Stimulated activated CD8-positive, alpha-beta memory T cell treated with anti-CD3 and anti-CD28 coated beads, Interleukin-4, amount 100 ng/mL, for 48 hours (primary cell): ENCODE measurements at places on chromosomes 16 and 17.

GRCh38 chr16:58843675-58844074 lies 109.6 kb upstream of the GOT2 start:
- DNase-seq = no peak

GRCh38 chr17:76382351-76382802 lies 2.0 kb upstream of the SPHK1 start:
- peak; percentile 58 for DNase-seq

DNA sequence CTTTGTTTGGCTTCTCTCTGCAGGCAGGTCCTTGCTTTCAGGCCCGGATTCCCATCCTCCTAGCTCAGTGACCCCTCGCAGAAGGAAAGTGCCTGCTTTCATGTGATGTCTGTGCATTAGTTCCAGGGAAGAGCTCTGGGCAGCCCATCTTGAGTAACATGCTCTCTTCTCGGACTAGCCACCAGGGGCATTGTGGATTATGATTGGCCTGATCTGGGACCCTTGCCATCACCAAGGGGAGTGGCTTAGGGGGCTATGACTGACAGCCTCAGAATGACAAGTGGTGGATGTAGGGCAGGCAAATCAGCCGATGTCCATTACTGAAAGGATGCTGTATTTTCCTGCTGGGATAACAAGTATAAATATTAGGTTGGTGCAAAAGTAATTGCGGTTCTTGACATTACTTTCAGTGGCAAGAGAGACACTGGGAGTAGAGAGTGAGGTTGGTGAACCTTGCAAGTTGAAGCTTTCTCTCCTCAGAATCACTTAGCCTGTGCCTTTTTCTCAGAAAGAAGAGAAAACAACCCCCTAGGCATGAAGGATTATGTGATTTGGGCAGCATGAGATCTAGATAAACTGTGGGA lies 71.5 kb upstream of the MPHOSPH6 start:
- DNase-seq = no peak

GRCh38 chr16:26787924-26788323 lies 278.8 kb upstream of the C16orf82 start:
- no peak for DNase-seq

GRCh38 chr17:79905832-79906231 lies 66.6 kb upstream of the CBX4 start:
- DNase-seq = no peak

- no peak for DNase-seq
These were observed 12.4 kb downstream of the SLC47A2 start for GRCh38 chr17:19703828-19704613.

DNA sequence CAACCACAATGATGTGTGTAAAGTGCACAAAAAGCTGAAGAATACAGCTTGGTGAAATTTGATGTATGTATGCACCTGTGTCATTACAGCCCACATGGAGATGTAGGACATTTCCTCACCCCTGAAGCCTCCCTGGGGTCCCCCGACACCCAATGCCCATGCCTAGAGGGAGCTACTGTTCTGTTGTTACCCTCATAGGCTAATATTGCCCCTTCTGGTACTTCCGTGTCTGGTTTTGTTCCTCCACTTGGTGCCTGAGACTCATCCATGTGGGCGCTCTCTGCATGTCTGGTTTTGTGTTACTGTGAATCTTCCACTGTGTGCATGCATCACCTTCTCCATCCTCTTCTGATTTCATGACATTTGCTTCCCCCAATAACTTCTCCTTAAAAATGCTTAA lies 18.6 kb downstream of the TNFRSF13B start:
- DNase-seq = no peak

- DNase-seq = no peak
These were observed 84.9 kb upstream of the GNG13 start for GRCh38 chr16:885391-885790.

DNA sequence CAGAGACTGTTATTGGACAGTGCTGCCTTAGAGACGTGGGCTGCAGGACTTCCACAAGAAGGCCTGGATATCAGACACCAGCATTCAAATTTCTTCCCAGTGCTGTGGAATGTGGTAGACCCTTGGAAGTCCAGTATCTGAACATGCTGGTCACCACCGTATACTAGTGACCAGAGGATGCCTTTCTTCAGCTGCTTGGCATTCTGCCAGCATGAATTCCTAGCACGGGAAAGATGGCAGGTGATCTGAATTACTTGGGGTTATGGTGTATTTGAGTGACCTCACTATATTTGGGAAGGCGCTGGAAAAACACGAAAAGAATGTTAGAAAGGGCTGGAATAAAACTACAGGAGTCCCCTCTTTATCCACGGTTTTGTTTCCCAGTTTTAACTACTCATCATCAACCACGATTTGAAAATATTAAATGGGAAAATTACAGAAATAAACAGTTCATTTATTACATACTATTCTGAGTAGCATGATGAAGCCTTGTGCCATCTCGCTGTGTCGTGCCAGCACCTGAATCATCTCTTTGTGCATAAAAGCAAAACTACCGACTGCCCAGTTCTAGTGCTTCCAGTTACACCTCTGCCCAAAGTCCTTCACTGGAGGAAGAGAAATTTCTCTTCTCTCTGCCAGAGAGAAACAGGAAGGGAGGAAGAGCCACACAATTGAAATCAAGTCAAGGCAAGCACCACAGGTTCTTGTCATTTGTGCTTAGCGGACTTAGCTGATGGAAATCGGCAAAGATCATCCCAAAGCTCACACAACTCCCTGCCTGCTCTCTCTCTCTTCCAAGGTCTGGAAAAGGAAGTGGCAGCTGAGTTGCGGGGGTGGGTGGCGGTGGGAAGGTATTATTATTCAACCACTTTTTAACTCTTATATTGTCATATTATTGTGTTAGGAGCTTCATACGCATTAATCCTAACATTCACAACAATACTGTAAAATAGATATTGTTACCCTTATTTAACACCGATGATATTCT lies 1.4 kb upstream of the CHST4 start:
- DNase-seq = no peak

GRCh38 chr16:80197741-80198201 lies 343.0 kb upstream of the DYNLRB2 start:
- no peak for DNase-seq

DNA sequence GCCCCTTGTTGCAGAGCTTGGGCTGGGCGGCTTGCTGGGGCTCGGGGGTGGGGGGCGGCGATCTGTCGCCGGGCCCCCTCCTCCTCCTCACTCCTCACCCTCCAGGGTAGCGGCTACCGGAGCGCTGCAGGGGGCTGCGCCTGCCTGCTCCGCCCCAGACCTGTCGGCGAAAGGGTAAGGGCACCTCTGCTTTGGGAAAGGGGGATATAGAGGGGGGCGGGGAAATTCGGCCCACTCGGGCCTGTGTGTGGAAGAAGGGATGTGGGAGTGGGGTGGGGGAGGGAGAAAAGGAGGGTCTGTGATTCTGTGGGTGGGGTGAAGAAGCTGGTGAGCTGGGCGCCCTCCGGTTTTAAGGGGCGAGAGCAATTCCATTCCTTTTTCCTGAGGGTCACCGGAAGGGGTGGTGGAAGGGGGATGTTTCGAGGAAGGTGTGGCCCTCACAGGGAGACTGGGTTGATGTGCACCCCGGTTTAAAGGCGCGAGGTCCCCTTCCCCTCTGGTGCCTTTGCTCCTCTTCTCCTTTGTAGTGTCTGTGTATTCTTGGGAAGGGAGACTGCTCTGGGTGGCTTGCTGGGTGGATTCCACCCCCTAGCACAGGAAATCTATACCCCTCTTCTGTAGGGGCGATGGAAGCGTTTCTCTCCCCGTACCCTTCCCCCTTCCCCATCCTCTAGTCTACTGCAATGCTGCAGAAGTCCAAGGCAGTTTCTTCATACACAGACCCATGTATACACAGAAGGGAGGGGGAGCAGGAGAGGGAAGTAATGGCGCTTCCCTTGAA lies 878 bp downstream of the TAOK1 start:
- peak; percentile 37 for DNase-seq

GRCh38 chr17:381516-381915 lies 28.9 kb upstream of the RPH3AL start:
- DNase-seq = no peak

DNA sequence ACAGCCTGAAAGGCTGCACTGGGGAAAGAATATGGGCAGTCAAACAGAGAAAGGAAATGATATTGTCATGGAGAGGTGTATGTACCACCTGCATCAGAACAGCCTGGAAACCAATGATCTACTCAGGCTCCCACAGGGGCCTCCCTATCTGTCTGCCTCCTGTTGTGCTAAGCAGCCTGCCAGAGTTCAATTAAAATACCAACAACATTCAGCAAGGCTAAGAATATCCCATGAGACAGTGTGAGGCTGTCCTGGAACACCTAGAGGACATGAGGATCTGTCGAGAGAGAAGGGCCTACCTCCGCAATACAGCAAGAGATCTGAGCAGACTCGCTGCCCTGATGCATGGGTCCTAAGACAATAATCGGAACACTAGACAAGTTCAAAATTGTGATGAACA lies 8.4 kb downstream of the FXR2 start:
- no peak for DNase-seq

GRCh38 chr16:85570213-85570734 lies 42.8 kb upstream of the GSE1 start:
- DNase-seq = peak; percentile 62

DNA sequence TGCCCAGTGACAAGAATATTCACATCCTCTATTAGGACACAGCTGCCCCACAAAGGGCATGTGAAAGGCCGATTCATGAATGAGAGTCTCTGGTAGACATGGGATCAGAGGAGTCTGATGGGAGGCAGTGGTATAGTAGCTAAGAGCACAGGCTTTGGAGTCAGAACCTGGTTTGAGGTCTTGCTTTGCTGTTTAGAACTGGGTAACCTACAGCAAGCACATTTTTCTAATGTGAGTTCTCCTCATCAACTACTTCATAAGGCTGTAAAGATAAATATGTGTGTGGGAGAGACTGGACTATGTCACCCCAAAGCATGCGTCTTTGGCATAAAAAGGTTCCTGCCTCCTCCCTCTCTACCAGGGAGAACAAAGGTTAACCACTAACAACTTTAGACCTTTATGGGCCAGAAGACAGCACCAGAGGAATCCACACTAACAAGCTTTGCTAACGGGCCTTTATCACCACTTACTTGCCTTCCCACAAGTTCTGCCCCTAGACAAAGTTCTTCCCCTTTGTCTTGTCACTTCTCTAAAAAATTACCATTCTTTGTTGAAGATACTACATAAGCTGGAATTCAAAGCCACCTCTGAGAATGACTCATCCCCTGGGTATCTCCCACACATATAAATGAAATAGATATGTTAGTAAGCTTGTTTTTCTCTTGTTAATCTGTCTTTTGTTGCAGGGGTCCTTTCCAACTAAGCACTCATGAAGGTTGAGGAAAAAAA lies 21.1 kb downstream of the CDR2 start:
- DNase-seq = no peak

DNA sequence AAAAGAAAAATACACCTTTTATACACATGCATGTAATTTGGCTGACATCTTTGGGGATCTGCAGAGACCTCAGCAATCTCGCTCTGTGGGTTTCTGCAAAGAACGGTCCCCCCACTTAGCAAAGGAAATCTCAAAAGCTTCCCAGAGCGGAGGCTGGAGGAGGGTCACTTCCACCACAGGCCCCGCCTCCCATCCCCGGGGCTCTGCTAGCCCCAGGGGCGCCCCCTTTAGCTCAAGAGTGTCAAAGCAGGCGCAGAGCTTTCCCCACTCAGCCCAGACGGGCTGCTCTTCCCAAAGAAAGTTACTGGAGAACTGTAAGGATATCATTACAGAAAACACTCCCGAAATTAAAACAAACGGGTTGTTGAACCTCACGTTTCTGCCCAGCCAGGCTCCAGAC lies 11.4 kb downstream of the SLC13A5 start:
- DNase-seq = peak; percentile 74

- peak; percentile 88 for DNase-seq
These were observed 5.4 kb downstream of the MYO1C start for GRCh38 chr17:1486802-1487695.

GRCh38 chr16:71367241-71367976 lies 8.9 kb downstream of the CALB2 start:
- DNase-seq = peak; percentile 71

DNA sequence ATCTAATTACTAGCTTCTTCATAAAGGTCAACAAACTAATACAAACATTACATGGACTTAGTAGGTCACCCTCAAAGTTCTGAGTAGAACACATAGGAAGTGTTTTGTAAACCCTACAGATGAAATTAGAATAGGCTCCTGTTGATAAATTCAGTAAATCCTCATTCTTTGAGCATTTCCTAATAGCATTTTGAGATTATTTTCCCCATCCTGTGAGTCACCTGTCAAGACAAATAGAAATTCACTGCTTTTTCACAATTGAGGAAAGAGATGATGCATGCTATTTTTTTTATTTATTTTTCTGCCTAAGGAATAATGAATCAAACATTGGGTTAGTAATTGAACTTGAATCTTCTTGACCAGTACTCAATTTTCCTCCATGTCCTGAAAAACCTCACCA lies 666.7 kb upstream of the GOT2 start:
- no peak for DNase-seq

- no peak for DNase-seq
These were observed 184.2 kb downstream of the COPRS start for GRCh38 chr17:31674717-31675349.

GRCh38 chr16:58499615-58500351 lies at the start of gene NDRG4:
NDRG4 (plus strand) TSS chr16:58500143; CDS start chr16:58500249, 106 bp downstream.
- DNase-seq = peak; percentile 59

- DNase-seq = no peak
These were observed 39.5 kb downstream of the RCVRN start for GRCh38 chr17:9865586-9865985.

- no peak for DNase-seq
These were observed 8.2 kb upstream of the EIF1 start for GRCh38 chr17:41680426-41681040.

DNA sequence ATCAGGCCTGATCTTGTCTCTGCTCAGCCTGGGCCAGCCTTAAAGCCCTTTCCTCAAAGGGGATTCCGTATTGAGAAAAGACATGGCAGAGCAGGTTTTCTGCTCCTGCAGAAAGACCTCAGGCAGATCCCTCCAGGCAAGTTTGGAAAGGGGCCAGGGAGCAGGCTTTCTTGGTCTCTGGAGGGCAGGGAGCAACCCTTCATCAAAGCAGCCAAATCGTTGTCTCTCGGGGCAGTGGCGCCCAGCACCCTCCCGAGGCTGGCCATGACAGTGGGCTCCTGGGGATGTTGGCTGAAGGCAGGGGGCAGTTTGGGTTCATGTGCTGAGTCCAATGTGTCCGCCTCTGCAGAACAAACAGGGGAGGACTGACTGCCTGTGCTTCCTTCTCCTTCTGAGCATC lies 168.4 kb upstream of the WSCD1 start:
- DNase-seq = no peak

DNA sequence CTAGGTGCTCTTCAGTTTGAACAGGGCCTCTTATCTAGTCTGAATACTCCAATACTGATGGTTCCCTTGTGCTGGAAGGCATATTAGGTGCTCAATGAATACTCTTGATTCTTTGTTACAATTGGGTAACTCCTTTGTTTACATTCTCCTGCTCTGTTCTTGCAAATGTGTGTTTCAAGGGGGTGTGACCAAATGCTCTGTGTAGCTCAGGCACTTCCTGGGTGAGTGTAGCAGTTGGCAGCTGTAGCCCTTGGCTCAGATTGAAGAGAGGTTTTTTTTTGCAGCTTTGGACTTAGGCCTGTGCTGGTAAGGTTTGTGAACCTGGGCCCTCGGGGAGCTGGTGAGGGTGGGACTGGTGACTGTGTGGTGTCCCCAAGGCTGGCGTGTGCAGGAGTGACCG lies 20.2 kb downstream of the TBCD start:
- DNase-seq = no peak
